ENCODE measurements at places on chromosomes 4 and X. TPM values are rescaled to one million over a fixed set of nuclear protein-coding genes. Genes with fewer than 3 reads are reported as not detected.

Gene MAGEB10
- total RNA-seq = not detected

Gene SMIM10
- total RNA-seq = 0.45 TPM

Gene PNCK
- total RNA-seq = 16.5 TPM

Gene SPANXA1
- not detected for total RNA-seq

Gene USP17L28
- total RNA-seq = not detected

Gene IL2RG
- 10.6 TPM for total RNA-seq

Gene CTAG2
- not detected for total RNA-seq

Gene MAGEA9B
- total RNA-seq = not detected

Gene PDCL2
- not detected for total RNA-seq

Gene SLC9B1
- not detected for total RNA-seq

Gene CXorf51A
- not detected for total RNA-seq

Gene RIPPLY1
- total RNA-seq = not detected

Gene VCX3A
- total RNA-seq = not detected

Gene HPRT1
- total RNA-seq = 81.1 TPM

DNA sequence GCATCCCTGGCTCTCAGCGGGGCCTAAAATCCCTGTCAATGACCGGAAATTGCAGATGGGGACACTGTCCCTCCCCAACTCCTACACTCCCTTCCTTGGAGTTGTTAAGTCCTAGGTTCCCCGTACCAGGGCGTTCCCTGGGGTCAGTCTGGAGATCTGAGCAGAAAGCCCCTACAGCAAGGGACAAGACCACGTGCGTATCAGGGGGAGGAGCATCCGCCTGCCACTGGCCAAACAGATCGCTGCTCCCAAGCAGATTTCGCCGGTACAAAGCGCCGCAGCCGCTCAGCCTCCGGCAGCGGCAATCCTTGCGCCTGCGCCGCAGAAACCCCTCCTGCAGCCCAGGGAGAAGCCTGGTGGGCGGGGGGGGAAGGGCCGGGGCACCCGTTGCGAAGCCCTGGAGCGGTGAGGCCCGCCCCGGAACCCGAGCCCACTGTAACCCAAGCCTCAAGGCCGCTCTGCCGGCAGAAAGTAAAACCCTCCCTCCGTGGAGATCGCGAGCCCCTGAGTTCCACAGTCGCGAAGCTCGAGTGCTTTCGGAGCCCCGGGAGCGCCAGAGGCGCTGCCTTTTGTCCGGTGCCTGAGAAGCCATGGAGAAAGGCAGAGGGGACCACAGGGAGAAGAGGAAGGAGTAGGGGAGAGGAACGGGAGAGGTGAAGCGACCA is 2.7 kb downstream of the CRMP1 start:
- DNase-seq = no peak

GRCh38 chrX:110448459-110448858 is 89.8 kb downstream of the RTL9 start:
- no peak for DNase-seq

GRCh38 chrX:120380699-120381098 is 18.8 kb downstream of the ATP1B4 start:
- no peak for DNase-seq

GRCh38 chr4:138450546-138451275 is 208.6 kb upstream of the SLC7A11 start:
- DNase-seq = peak; percentile 6

DNA sequence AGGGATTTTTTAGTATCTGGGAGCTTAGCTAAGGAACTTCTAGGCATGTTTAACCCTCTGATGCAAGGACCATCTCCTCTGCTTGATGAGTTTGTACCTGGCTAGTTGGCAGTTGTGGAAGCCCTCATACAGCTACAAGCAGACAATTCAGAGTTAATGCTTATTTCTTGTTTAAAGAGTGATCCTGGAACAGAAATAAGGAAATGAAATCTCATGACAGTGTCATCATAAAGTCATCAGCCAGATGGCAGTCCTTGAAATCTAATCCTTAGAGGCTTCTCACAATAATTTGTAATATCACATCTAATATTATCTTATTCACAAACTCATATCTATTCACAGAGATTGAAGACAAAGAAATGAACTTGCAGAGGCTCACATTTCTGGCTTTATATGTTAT is 581.6 kb upstream of the FTHL17 start:
- no peak for DNase-seq

DNA sequence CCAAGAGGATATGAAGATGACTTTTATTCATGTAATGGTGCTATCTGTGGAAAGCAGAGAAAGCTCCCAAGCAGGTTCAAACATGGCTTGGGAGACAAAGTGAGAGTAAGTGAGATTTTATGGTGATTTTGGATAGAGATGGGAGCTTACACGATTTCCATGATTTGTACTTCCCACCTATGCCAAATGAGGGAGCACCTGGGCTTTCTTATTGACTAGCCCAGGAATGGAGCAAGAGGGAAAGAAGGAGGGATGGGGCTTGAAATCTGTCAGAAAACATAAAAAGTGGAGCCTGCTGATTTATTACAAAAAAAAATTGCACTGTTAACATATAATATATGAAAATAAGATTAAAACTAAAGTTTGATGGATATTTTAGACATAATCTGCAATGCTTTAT is 703.5 kb upstream of the PABPC4L start:
- no peak for DNase-seq

DNA sequence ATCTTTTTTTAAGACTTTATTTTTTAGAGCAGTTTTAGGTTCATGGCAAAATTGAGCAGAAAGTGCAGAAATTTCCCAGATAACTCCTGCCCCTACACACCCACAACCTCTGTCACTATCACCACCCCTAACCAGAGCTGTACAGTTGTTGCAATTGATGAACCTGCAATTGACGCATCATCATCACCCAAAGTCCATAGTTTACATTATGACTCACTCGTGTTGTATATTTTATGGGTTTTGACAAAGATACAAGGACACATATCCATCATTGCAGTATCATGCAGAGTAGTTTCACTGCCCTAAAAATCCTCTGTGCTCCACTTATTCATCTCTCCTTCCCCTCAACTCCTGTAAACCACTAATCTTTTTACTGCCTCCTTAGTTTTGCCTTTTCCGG is 34.5 kb upstream of the WAS start:
- DNase-seq = no peak

DNA sequence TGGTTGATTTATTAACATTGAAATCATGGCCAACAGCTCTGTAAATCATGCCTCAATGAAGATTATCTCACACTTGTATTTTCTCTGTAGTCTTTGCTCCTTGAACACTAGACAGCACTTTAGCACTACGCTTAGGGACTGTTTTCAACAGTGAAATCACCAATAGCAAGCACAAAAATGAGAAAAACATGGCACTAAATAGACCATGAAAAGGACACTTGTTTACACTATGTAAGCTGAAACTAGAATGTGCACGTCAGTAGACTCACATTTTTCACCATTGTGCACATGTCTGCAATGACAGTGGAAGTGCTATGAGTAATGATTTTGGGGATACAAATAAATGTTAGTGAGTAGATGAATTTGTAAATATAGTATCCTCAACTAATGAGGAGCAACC is 3.1 kb downstream of the BMP2K start:
- DNase-seq = no peak

DNA sequence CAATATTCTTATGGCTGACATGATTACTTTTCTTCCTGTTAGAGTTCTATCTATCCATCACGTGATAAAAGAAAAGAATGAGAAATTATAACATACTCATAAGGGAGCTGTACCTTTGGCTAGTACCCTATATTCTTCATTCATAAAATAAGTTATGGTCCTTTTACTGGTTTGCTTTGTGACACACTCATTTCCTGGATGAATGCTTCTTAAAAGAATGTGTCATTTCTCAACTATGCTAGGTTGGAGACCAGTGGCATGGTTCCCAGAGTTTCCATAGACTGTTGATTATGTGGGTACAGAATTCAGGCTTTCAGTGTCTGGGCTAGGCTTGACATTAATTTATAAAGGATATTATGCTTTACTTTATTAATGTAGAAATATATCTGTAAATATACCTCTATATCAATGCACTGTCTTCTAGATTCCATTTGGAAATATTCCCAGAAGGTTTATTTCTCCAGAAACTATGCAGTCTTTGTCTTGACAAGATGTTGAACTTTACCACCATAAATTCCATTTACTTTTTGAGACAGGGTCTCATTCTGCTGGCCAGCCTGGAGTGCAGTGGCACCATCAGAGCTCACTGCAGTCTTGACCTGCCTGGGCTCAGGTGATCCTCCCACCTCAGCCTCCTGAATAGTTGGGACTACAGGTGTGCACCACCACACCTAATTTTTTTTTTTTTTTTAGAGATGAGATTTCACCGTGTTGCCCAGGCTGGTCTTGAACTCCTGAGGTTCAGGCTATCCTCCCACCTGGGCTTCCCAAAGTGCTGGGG is 23.8 kb downstream of the NUDT6 start:
- no peak for DNase-seq

DNA sequence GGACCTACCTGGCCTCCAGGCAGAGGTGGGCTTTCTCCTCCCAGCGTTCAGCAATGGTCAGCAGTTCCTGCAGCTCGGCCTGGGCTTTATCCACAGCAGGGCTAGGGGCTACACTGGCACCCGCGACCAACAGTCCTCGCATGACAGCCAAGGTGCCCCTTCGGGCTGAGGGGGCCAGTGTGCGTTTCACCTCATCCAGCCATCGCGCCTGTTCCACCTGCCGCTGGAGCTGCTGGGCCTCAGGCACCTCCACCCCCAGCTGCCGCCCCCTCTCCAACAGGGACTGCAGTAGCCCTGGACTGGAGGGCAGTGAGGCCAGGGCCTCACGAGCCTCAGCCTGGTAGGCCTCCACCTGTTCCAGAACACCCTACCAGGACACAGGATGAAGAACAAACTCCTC is 28.3 kb downstream of the KDM5C start:
- no peak for DNase-seq

GRCh38 chr4:5874811-5875449 is 18.0 kb downstream of the CRMP1 start:
- peak; percentile 64 for DNase-seq

- no peak for DNase-seq
These were observed 37.3 kb downstream of the DCUN1D4 start for GRCh38 chr4:51880016-51880915.

GRCh38 chr4:26632916-26633315 is 49.0 kb downstream of the TBC1D19 start:
- DNase-seq = no peak

DNA sequence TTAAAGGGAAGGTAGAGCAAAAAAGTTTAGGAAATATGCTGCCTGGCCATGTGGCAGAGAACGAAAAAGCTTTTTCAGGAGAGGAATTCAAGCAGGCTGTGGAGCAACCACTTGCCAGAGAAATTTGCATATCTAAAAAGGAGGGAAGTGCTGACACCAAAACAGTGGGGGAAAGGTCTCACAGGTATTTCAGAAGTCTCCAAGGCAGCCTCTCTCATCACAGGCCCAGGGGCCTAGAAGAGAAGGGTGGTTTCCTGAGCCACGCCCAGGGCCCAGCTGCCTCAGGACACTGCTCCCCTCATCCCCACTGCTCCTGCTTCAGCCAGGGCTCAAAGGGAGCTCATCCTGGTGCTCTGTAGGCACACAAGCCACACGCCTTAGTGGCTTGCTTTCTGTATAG is 29.9 kb upstream of the STS start:
- no peak for DNase-seq

- DNase-seq = no peak
These were observed 114.0 kb downstream of the STOX2 start for GRCh38 chr4:184019076-184019475.

DNA sequence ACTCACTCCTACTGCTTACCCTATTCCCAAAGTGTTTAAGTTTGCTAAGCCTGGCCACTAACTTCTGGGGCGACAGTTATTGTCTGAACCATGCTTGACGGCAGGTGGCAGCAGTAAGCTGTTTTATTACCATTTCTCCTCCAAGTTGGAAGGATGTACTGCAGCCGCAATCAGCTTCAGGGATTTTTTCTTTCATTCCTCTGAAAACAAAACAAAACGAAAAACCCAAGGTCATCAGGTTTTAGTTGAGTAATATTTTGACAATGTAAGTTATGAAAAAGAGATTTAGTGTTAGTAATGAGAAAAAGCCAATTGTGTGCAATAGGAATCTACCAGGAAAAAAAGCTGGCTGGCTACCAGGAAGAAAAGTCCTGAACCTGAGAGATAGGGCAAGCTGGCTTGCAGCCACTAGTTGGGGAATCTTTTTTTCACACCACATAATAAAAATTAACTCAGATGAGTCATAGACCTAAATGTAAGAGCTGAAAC is 13.2 kb upstream of the RAB9B start:
- DNase-seq = peak; percentile 84

- DNase-seq = no peak
These were observed 8.4 kb downstream of the VSIG1 start for GRCh38 chrX:108053218-108053617.

DNA sequence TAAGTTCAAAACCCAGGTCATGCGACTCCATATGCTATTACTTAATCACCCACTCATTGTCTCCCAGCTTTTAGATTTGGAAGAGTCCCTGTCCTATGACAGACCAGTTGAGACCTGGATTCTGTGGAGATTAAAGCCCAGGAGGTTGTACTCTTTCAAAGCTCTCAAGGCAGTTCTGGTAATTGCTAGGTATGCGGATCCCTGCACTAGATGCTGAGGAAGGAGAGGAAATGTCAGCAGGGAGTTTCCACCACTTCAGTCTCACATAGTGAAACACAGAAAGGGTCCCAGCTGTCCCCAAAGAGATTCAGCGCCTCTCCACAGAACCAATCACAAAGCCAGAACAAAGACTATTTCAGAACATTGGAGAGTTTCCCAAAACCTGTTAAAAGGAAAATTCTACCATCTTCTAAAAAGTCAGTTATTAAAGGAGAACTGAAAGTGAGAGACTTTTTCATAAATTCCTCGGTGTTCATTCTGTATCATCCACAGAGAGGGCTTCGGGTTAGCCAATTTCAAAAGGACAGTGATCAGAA is 53.4 kb downstream of the IRF2 start:
- DNase-seq = no peak

DNA sequence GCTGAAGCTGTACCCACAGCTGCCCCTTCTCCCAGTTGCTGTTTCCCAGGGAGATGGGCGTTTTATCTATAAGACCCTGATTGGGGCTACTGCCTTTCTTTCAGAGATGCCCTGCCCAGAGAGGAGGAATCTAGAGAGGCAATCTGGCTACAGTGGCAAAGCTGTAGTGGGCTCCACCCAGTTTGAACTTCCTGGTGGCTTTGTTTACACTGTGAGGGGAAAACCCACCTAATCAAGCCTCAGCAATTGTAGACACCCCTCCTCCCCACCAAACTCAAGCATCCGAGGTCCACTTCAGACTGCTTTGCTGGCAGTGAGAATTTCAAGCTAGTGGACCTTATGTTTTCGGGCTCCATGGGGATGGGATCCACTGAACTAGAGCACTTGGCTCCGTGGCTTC is 240.4 kb upstream of the AFF2 start:
- no peak for DNase-seq

- no peak for DNase-seq
These were observed 9.1 kb downstream of the ASMTL start for GRCh38 chrX:1443496-1444075.

DNA sequence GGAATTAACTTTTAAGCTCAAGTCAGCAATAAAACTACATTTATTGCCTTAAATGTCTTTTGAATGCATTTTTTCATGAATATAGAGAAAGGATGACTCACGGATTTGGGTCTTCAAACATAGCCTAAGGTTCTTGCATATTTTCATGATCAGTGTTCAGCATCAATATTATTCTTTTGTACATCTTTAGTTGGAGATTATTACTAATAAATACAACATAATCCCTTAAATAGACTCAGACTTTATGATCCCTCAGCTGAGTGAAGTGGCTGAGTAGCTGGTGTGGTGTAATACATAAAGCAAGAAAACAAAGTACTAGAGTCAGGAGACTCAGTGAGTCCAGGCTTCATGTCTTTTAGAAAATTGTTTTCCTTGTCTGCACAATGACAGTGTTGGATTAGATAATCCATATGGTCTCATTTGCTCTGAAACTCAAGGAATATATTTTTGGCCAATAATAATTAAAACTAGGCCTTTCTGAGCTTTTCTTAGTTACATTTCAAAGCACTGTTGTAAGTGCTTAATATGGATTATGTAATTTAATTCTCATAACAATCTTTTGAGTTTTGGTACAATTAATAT is 78.3 kb upstream of the UNC5C start:
- no peak for DNase-seq
